ENCODE measurements at places on chromosomes 3 and 15.

- no peak for DNase-seq
Observed at GRCh38 chr15:93570527-93570926, 481.5 kb upstream of the RGMA start.

DNA sequence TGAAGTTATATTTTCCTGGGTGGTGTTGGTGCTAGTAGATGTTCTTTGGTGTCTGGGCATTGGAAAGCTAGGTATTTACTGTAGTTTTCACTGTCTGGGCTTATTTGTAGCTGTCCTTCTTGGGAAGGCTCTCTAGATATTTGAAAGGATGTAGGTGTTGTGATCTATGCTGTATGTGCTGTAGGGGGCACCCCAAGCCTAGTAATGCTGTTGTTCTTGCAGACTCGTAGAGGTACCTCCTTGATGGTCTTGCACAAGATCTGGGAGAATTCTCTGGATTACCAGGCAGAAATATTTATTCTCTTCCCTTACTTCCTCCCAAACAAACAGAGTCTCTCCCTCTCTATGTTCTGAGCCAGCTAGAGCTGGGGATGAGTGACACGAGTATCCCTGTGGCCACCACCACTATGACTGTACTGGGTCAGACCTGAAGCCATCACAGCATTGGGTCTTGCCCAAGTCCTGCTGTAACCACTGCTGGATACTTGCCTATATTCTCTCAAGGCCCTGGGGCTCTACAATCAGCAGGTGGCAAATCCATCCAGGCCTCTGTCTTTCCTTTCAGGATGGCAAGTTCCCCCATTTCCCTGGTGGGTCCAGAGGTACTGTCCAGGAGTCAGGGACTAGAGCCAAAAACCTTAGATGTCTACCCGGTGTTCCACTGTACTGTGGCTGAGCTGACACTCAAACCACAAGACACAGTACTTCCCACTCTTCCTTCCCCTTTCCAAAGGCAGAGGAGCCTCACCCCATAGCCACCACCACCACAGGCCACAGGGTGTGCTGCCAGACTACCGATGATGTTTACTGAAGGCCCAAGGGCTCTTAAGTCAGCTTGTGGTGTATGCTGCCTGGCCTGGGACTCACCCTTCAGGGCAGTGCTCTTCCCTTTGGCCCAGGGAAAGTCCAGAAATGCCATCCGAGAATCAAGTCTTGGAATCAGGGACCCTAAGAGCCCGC is 195.2 kb upstream of the DPPA4 start:
- DNase-seq, result no peak

DNA sequence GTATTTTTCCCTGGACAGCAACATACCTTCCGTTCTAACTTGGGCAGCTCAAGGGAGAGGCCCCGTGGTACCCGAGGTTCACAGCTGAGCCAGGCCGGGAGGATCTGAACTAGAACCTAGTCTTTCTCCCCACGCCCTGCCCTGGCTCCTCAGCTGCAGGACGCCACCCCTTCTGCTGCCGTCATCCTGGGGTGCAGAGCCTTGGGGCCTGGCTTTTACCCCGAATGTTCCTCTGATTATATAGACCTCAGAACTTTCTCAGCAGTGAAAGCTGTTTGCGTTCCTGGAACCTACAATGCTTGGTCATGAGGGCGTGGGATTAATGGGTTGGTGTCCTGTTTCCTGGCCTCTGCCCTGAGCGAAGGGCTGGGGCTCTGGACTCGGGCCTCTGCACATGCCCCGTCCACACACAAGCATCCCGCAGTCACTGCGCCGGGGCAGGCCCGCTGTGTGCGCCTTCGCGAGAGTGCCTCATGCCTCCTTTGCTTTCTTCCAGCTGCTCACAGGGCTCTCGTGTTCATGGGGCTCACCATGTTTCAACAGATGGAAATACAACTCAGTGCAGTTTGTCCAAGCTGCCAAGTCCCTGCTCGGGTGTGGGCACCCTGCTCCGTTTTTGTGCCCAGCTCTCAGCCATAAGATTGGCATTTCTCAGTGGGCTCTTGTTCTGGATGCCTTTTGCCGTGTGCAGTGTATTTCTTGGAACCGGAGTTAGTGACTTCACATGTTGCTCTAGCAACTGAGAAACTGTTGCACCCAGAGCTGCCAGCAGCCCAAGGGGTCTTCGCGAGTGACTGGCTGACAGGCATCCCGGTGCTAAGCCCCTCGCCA is 20.4 kb downstream of the SYNM start:
- no peak for DNase-seq

GRCh38 chr3:161890147-161890625 is 393.6 kb downstream of the OTOL1 start:
- DNase-seq, result no peak

DNA sequence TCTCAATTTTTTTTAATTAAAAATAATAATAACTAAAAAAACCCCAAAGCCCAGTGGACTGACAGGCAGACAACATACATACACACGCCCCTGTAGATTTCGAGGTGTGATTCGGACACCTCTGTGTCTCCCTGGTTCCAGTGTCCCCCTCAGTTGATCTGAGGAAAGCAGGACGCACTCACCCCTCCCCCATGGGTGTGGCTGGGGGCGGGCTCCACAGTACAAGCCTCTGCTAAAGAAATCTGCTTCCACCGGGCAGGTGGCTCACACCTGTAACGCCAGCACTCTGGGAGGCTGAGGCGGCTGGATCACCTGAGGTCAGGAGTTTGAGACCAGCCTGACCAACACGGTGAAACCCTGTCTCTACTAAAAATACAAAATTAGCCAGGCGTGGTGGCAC is 33.8 kb upstream of the BLM start:
- DNase-seq, result no peak

DNA sequence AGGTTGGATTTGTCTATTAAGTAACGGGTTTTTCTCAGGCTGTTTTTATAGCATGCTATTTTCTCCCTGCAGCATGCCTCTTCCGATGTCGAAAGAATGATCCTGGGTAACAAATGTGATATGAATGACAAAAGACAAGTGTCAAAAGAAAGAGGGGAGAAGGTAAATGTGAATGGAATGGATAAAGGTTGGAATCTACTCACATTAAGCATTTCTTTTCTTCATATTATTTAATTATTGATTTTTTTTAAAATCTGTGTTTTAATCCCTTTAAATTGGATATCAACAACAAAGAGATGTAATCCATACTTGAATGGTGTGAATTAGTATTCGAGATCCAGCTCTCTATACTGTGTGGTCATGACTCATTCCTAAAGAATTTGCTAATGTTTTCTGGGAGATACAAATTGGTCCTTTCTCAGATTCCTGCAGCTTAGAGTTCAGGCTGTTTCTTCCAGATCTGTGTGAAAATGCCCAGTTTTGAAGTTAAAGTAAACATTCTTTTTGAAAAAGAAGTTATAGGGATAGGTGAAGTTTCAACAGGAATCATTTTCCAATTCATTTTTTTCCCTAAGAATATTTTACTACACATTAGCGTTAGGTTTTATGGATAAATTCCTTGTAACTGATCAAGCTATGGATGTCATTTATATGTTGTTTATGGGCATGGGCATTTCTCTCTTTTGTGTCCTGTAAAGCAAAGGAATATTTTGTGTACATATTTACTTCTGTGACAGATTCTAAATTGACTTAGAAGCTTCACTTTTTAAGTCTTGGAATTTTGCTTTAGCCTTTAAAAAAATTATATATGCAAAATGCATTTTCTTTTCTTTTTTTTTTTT is 20.8 kb upstream of the APH1B start:
- no peak for DNase-seq

GRCh38 chr15:44075535-44075934 is 119.5 kb downstream of the FRMD5 start:
- DNase-seq, result no peak

GRCh38 chr3:126930936-126931600 is 51.8 kb upstream of the PLXNA1 start:
- no peak for DNase-seq

DNA sequence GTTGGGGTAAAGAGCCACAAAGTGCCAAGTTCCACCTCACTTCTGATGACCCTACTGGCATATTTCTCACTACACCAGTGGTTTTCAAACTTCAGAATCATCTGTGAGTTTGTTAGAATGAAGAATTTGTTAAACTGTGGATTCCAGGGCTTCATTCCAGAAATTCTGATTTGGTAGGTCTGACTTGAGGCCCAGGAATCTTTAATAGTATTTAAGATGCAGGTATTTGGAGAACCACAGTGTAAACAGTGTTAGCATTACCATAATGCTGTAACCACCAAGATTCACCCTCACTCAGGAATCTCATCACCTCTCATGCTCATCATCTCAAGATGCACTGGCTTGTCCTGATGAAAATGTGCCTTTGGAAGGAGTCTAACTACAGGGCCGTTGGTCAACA is 6.0 kb downstream of the KCNMB3 start:
- no peak for DNase-seq

GRCh38 chr15:97504031-97504792 is 456.3 kb upstream of the ARRDC4 start:
- no peak for DNase-seq

- DNase-seq, result no peak
Observed at GRCh38 chr15:26148156-26148860, 285.2 kb upstream of the ATP10A start.

DNA sequence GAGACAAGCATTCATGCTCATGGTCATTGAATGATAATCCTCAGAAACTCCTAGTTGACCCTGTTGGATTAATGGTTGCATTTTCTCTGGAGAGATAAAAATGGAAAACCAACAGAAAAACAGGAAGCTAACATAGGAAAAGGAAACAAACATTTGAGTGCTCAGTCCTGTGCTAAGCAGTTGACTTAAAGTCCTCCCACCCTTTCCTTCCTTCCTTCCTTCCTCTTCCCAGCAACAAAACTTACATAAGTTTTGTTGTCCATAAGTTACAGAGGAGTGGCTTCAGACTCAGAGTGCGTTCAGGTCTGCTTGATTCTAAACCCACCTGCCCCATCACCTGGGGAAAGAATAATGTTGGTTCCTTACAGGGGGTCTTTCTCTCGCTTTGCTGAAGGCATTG is 163.8 kb upstream of the RGMA start:
- DNase-seq, result no peak

DNA sequence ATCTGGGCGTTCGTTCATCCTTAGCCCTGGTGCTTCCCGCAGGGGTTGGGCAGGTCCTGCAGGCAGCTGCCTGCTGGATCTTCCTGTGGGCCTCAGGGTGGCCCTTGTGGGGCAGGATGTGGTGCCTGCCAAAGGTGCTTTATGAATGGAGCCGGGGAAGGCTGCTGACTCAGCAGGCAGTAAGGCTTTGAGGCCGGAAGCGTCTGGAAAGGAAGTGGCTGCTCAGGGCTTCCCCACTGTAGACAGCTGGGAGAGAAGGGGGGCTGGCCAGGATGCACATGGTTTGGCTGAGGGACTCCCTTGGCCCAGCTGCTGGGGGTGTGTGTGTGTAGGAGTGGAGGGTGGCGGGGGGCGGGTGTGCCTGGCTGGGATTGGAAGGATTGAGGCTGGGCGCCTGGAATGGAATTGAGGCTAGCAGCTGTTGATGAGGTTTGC is 12.9 kb downstream of the CD276 start:
- DNase-seq, result peak; percentile 52

GRCh38 chr15:65957451-65957850 is 88.2 kb downstream of the RAB11A start:
- no peak for DNase-seq

DNA sequence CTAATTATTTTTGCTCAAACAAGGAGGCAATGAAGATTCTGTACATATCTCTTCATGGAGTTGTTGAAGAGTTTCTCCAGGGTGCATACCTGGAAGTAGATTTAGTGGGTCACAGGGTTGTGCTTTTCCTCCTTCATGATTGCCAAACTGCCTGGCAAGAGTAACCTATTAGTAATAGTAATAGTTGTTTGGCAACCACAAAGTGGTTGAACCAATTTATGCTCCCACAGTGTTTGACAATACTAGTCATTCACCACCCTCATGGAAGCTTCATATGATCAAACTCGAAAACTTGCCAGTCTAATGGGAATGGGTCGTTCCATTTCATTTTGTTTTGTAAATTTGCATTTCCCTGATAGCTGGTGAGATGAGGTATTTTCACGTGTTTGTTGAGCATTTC is 57.8 kb downstream of the TLE3 start:
- no peak for DNase-seq

DNA sequence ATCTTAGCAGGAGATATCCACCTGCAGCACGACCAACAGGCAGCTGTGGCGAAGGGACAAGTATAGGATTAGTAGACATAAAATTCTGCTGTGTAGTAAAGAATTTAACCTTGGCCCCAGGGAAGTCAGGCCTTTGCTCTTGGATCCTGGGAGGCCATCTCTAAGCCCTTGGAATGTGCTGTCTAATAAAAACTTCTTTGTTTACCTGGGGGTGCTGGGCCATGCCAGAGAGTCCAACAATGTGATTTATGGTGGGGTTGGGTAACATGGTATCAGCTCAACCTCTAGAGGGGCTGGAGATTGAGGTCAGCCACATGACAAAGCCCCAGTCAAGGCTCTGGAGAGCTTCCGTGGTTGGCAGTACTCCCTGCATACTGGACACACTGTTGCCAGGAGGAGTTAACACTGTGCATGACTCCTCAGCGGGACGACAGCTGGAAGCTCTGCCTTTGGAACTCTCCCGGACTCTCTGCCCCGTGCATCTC is 52.4 kb downstream of the HEG1 start:
- DNase-seq, result no peak

DNA sequence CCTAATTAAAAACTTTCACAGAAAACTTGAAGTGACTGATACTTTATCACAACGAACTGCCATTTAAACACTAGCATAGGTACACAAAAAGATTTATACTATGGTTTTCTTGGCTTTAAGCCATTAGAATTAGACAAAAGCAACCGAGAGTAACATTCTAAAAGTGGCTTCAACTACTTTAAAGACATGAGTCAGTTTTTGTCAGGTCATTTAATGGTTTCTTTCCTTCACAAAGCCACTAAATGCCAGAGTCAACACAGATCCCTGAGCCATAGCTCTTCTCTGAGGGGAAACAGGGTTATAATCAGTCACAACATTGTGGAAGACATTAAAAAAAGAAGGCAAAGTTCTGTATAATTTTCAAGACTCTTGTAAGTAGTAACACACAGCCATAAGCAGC is 54.6 kb downstream of the CAPN3 start:
- no peak for DNase-seq

- no peak for DNase-seq
Observed at GRCh38 chr3:13520326-13520880, 28.5 kb upstream of the FBLN2 start.

- DNase-seq, result no peak
Observed at GRCh38 chr15:59137566-59137965, 32.6 kb downstream of the CCNB2 start.

DNA sequence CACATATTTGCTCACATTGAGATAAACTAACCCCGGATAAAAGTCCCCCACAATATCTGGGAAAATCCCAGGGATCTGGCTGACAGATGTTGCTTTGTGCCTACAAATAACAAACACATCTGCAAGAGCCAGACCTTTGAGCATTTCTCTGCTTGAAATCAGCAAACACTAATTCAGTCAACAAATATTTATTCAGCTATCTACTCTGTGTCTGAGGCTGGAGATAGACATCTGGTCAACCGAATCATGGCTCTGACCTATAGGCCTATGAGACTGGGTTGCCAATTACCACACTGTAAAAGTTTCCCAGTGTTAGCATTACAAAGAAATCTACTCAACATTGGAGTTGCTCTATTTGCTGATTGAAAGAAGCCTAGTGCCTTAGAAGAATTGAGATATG is 201.1 kb upstream of the CADPS start:
- DNase-seq, result no peak
